ENCODE measurements at places on chromosomes 2 and 18.

DNA sequence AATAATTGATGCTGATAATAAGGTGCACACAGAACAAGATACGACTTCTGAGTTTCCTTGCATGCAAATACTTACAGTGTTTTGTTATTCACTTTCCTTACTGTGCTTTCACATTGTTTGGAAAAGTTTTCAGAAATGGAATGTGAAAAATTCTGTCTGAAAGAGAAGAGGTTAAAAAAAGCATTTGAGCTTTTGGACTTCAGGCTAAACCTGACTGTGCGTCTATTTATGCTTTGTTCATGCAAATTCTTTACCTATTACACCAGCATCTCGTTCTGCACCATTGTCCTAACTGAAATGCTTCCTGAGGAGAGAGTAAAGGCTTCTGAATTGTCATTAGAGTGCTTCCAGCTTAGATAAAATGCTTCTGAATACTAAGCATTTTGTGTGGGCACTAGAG, 61.4 kb downstream of the LHCGR start:
- no peak for DNase-seq

DNA sequence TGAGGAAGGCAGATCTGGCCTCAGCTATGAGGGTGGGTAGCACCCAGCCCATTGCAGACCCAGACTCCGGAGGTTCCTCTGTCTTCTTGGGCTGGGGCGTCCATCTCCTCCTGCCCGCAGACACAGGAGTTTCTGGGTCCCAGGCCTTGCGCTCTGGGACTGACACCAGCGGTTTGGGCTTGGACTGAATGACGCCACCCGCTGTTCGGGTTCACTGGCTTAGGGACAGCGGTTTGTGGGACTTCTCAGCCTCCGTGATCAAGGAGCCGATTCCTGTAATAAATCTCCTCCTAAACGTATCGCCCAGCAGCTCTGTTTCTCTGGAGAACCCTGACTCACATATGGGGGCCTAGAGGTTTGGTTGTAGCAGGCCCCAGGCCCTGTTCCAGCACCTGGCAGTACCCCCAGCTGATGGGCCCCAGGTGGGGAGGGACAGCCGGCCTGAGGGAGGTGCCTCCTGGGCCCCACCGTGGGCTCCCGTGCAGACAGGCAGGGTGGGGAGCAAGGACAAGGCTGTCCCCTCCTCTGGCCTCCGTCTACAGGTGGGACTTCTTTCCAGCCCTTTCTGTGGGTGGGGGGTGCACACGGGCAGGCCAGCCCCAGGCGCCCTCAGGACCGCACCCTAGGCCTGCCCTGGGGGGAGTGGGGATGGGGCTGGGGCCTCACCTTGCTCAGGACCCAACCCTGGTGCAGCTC, 4.5 kb upstream of the AQP12A start:
- DNase-seq: peak; percentile 28

GRCh38 chr2:237553948-237554347, 12.4 kb upstream of the PRLH start:
- no peak for DNase-seq

DNA sequence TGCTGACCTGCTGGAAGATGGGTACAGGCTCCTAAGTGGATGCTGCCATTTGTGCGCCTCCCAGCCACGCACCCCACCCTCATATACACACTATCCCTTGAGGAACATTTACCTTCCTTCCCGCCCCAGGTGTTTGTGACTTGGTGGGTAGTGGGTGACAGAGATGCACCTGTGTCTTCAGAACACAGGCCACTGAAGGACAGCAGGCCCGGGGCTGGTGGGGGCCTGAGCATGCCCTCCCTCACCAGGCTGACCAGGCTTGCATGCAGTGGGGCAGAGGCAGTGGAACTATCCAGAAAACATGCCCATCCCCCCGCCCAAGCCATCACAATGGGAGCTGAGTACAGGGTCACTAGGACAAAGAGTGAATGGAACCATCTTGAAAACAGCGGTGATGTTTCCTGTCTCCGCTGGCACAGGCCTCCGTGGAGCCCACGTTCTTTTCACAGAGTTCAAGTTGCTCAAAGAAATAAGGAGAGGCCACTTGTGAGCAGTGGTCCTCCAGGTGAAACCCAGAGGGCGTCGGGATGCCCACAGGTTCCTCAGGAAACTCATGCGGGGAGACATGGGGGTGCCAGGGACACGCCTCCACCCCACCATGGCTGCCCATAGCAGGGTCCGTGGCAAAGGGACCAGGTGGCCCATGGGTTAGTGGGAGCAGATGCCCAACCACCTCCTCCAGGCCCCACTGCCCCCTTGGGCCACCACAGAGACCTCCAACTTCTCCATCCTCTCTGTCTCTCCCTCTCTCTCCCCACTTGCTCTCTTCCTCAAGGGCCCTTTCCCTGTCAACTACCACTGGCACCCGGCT, 90.9 kb downstream of the MALT1 start:
- DNase-seq: no peak

GRCh38 chr2:238724728-238725127, 123.2 kb upstream of the TWIST2 start:
- no peak for DNase-seq

- no peak for DNase-seq
Measured at GRCh38 chr2:70746094-70746974, 21.7 kb downstream of the ADD2 start.

- DNase-seq: peak; percentile 62
Measured at GRCh38 chr18:44917216-44918141, 236.8 kb downstream of the SETBP1 start.

Data from body of pancreas (tissue), 4 donors.